NCI-H1436 treated with DMSO at 0.1 percent for 48 hours (cell line): ENCODE measurements at places on chromosomes 5 and 9.

- no peak for DNase-seq
Observed at GRCh38 chr5:143539742-143540141, 136.3 kb upstream of the NR3C1 start.

- no peak for DNase-seq
Observed at GRCh38 chr5:76861612-76862011, 11.8 kb downstream of the S100Z start.

- no peak for DNase-seq
Observed at GRCh38 chr9:90301277-90301653, 341.4 kb downstream of the DIRAS2 start.

DNA sequence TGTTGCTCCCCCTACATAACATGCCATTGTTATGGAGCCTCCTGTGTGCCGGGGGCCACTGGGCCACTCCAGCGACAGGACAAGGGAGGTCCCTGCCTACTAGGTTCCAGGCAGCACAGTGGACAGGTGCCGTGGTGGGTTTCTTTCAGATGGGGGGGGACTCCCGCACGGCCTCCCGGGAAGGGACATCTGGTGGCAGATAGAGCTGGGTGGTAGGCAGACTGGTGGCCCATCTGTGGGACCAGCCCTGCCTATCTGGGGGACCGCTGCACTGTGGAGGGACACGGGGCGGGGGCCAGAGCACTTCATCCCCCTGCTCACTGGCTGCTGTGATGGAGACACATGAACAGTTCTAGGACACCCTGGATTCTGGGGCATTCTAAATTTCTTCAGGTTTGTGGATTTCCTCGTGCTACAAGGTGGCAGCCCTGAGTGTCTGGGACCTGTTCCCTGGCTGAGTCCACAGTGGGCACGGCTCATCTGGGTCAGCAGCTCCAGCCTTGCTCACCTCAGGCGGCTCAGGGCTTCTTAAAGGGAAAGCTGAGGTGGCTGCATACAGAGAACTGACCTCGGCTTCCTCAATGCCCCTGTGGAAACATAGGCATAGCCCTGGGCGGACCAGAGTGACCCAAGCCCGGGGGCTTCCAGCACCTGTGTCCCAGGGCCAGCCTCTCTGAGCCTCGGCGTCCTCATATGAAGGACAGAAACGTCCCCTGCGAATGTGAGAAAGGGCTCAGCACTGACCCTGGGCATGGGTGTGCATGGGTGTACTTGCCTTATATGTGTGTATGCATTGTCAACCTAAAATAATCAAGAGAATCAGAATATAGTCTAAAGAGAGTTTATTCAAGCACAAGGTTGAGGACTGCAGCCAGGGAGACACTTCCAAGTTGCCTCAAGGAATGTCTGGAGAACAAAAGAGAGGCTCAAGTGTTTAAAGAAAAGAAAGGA lies 22.5 kb downstream of the FGD3 start:
- no peak for DNase-seq

DNA sequence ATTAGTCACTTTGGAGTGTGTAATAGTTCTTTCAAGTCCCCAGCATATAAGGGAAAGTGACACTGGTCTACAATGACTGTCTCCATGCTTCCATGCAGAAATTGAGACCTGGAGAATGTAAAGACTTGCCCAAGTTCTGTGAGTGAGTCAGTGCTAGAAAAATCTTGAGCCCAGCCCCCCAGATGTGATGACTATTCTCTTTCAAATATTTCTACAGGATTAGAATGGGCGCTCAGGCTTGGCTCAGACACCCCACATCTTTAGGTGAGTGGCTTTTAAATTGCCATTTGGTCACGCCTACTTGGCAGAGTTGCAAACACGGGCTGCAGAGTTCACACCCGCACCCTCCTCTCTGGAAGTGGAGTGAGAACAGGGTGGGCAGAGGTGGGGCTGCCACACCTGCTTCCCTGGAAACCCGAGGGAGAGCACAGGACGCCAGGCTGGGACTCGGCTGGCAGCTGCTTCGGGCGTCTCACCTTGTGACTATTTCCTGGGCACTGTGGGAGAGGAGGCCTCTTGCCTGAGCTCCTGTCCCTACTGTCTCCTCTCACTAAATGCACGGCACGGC lies 37.6 kb downstream of the ROPN1L start:
- no peak for DNase-seq

DNA sequence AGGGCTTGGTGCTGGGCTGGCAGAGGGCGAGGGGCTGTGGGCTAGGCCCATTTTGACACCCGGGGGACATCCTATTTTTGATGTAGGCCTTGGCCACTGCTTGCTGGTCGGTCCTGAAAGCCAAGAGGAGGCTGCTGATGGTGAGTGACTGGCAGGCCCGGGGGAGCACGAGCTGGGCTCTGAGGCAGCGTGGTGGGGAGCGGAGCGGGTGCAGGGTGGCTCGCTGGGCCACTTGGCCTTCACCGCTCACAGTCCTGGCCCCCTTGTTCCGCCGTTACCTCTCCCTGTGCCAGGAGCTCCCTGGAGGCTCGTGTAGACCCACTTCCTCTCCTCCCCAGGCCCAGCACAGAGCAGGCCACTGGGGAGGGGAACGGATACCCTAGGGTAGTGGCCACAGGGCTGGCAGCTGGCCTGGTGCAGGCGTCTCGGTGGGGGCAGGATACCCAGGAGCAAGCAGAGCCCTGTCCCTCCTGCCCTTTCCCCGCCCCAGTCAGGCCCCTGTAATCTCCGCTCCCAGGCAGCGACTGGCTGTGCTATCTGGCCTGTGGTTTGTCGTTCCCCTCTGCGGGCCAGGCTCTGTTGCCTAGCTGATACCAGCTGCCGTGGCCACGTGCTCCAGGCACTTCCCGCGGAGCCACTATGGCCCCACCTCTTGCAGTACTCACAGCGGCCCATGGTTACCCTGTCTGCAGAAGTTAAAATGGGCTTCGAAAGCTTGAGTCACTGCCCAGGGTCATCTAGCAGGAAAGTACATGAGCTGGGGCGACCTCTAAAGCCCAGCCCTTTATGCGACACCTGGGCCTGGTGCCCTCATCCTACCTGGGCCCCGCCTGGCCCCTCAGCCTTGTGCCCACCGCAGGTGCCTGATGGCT lies 11.7 kb upstream of the DOLPP1 start:
- DNase-seq, result no peak

DNA sequence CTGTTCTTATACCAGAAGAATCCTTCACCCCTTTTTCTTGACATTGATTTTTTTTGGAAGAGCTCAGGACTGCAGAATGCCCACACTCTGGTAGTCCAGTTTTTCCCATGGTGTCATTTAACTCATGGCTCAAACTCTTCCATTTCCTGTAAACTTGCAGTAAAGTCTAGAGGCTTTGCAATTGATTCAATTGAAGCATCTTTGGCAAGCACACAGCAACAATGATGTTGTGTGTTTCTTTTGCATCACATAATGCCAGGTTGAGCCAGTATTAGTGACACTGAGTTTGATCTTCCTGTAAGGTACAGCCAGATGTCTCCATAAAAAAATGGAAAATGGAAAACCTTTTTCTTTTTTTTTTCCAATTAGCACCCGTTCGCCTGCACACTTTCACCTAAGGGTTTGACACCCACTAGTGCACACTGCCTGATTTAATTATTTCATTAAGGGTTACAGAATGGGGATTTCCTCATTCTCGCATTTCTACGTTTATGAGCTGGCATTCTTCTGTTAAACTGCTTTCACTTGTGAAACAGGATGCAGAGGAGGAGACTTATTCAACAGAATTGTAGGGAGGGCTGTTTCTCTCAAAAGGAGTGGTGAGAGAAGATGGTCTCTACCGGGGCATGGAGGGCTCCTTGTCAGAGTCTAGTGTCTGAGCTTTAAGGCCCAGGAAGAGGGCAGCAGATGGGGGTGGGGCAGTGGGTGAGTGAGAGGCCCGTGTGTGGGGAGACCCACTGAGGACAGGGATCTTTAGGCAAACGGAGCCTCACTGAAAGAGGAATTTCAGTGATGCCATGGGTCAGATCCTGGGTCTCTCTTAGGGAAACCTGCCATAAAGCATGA lies 2.2 kb upstream of the S1PR3 start:
- no peak for DNase-seq

- DNase-seq, result no peak
Observed at GRCh38 chr9:5764130-5764868, 68.6 kb downstream of the ERMP1 start.

- no peak for DNase-seq
Observed at GRCh38 chr5:55864606-55865541, 13.7 kb downstream of the IL31RA start.

DNA sequence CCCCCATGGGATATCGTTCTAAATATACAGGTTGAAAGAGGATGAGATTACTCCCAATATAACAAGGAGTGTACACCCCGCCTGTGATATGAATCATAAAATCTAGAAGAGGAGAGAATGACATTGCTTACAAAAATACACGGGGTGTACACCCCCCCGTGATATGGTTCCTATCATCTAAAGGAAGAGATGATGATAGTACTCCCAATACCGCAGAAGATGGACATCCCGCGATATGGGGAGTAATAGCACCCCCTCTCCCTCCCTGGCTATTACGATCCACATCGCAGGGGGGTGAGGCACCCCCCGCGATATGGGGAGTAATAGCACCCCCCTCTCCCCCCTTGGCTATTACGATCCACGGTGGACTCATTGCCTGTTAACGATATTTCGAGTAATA lies 124.6 kb downstream of the TMEM38B start:
- no peak for DNase-seq

GRCh38 chr9:3331801-3332200 lies 194.0 kb downstream of the RFX3 start:
- no peak for DNase-seq

DNA sequence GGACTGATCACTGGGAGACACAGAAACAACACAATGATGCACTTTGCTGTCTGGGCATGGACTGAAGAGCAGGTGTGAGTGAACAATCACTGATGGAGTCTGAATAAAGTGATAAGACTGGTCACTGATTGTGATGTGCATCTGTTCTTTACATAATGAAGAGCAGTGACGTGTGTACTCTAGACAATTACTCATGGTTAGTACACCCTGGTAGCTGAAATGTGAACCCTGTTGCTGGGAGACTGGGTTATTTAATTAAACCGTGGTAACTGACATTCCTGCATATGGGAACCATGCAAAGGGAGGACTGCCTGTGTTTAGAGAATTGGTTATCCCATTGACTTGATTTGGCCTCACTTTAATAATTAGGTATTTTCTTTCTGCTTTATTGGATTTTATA lies 202.9 kb downstream of the NR2F1-AS1 start:
- peak; percentile 3 for DNase-seq

DNA sequence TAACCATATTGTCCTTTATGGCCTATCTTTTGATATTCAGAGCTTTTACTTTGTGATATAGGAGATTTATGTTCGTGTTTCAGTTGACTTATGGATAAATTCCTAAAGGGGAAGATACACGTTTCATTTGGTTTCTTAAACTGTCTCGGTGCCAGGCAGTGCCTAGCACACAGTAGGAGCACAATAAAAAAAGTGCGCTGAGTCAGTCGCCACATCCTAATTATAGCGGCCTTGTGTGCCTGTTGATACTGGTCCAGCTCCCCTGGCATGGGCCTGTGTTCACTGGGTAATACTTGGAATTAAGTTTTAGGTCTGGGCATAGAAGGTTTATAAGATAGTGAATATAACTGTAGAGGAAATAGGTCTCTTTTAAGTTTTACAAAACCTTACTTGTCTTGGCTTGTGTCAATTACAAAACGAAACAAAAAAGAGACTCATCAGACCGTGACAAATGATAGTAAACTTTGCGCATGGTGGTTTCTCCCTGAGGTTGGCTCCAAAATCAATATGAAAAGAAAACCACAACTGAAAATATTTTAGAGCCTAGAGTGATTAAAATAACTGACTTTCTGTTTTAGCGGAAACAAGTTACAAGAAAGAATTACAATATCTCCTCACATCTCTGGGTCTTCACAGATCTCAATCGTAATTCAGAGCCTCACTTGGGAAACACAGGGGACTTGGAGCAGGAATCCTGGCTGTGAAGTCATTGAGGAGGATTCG lies 84.8 kb downstream of the MVB12B start:
- no peak for DNase-seq

DNA sequence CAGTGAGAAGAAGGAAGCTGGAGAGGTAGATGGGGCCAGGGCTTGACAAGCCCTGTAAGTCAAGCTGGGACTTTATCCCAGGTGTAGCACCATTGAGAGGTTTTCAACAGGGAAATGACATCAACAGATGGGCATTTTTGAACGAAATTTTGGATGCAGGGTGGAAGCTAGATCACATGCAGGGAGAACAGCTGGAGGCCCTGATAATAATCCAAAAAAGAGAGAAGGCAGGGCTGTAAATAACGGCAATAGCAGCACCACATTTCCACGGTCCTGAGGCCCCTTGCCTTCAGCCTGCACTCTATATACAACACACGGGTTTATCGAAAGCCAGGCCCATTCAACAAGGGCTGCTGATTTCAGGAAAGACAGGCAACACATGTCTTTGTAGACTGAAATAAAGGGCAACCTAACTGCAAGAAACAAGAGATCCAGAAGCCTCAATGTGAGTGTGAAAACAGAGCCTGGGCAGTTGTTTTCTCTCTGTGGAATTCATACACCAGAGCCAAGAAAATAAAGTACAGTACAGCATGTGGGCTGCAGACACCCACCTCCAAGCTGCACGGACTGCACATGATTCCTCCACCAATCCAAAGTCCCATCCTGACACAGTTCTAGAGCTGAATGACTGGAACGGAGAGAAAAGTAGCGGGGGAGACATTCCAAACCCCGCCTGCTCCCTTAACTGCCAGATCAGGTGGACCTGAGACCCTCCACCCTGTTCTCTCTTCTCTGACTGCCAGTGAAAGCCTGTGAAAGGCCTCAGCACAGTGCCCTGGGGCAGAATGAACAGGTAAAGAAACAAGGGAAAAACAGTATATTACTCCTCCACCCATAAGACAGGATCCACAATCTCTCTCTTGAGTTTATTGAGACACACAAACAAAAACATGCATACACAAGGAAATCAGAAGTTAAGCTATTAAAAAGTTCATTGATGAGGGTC lies 36.3 kb downstream of the KLHL3 start:
- no peak for DNase-seq

DNA sequence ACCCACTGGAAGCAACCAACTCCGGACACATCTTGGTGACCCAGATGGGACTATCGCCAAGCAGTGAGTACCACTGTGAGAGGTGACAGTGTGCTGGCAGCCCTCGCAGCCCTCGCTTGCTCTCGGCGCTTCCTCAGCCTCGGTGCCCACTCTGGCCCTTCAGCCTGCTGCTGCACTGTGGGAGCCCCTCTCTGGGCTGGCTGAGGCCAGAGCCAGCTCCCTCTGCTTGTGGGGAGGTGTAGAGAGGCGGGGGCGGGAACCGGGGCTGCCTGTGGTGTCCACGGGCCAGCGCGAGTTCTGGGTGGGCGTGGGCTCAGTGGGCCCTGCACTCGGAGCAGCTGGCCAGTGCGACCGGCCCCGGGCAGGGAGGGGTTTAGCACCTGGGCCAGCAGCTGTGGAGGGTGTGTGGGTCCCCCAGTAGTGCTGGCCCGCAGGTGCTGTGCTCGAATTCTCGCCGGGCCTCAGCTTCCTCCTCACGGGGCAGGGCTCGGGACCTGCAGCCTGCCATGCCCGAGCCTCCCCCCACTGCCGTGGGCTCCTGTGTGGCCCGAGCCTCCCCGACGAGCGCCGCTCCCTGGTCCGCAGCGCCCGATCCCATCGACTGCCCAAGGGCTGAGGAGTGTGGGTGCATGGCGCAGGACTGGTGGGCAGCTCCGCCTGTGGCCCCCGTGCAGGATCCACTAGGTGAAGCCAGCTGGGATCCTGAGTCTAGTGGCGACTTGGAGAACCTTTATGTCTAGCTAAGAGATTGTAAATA lies 78.5 kb upstream of the PLPP1 start:
- DNase-seq, result no peak

GRCh38 chr9:69542942-69543704 lies 129.0 kb downstream of the APBA1 start:
- DNase-seq, result no peak

- no peak for DNase-seq
Observed at GRCh38 chr9:91131433-91131839, 230.3 kb downstream of the AUH start.
